ENCODE measurements at places on chromosomes 1 and 21.

- no peak for DNase-seq
Measured at GRCh38 chr1:187384504-187384903, 555.8 kb downstream of the PLA2G4A start.

DNA sequence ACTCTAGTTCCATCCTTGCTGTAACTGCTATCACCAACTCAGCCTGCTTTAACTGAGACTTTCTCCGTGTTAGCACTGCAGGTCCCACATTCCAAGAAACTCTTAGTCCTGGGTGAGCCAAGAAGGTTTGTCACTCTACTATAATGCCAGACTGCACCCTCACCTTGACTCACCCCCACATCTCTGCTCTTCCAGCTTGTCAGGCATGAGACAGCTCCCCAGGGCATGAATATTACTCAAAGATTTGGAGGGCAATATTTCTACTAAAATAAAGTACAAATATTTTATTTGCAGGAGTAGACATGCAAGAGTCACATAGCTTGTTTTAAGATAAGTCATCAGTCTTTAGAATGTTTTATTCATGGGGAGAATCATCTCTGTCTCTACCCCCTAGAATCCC, 110.2 kb downstream of the MATN1 start:
- DNase-seq, result no peak

GRCh38 chr1:34267326-34267725, 90.6 kb downstream of the C1orf94 start:
- no peak for DNase-seq

DNA sequence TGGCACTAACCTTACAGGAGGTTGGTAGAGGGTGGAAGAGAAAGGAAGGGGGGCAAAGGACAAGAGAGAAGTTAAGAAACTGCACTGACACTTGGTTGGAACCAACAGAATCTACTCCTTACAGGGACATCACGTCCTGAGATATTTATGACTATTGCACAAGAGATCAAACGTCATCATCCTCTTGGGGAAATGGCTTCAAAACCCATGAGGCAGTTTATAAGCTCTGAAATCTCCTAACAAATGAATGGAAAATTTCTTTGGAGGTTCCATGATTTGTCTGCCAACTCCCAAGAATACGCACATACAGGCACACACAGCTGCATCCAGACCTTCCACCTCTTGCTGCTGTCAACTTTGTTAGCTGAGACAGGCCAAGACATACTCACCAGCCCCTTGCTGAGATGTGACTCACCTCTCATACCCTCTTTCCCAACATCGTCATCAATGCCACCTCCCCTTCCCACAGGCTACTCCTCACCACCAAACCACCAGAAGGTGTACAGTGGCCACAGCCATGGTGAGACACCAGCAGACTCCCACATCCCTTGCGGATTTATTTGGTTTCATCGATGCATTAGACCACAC, 135.5 kb downstream of the SETD4 start:
- peak; percentile 69 for DNase-seq

GRCh38 chr1:40897513-40897912, 35.4 kb upstream of the CITED4 start:
- DNase-seq, result no peak

DNA sequence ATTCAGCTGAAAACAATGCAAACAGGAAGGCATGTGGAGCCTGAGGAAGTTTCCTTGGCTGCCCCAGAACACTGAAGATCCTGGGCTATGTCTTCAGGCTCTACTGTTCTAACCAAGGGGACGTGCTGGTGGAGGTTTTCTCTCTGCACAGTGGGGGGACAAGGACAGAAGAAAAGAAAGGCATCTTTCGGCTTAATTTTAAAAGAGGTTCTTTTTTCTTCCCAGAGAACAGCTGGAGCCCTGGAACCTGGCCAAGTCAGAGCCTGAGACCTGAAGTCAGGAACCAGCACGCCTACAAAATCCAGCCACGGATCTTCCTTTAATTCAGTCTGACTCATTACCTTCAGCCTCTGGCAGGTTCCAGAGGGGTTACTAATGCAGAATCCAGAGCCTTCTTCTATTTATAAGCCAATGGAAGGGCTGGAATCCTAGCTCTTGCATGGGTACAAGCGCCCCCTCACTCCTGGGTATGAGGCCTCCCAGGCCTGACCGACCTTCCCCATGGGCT, 19.8 kb downstream of the CTNNBIP1 start:
- no peak for DNase-seq

GRCh38 chr1:69836971-69837636, 269.4 kb downstream of the LRRC7 start:
- DNase-seq, result no peak

GRCh38 chr1:42420911-42421585, 34.8 kb downstream of the ZMYND12 start:
- DNase-seq, result peak; percentile 85

DNA sequence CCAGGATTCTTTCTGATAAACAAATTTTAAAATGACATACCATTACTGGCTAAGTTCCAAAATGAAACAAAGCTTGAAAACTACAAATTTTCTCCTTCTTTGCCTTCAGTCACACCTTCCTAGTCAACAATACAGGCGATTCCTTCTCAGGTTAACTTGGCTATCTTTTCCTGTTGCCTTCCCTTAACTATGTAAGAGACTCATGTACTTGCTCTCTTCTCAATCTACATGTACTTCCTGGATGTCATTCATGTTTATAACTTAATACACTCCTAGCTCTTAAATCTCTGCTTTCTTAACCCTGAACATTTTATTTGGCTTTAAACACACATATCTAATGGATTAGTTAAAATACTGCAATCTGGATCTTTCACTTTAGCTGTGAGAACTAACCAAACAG, 97.0 kb downstream of the COQ8A start:
- no peak for DNase-seq

GRCh38 chr1:218969006-218969405, 204.7 kb upstream of the LYPLAL1 start:
- DNase-seq, result no peak

GRCh38 chr1:68147534-68148171, 84.7 kb downstream of the WLS start:
- DNase-seq, result no peak

DNA sequence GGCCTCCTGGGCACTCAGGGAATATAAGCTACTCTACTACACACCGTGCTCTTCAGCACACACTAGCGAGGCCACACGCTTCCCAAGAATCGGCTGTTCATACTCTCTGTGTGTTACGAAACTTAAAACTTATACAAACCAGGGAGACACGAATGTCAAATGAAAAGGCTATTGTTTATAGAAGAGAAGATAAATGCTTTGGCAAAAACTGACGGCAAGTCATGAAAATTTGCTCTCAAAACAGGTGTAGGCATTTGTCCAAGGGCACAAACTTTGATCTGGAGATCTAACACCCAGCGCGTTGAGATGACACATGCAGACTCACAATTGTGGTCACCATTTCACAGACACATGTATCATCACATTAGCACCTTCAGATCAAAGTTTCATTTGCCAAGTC, 46.1 kb downstream of the USP48 start:
- no peak for DNase-seq

- DNase-seq, result no peak
Measured at GRCh38 chr1:88647749-88648415, 36.2 kb upstream of the PKN2 start.

- no peak for DNase-seq
Measured at GRCh38 chr1:53638360-53639035, 100.5 kb downstream of the GLIS1 start.

DNA sequence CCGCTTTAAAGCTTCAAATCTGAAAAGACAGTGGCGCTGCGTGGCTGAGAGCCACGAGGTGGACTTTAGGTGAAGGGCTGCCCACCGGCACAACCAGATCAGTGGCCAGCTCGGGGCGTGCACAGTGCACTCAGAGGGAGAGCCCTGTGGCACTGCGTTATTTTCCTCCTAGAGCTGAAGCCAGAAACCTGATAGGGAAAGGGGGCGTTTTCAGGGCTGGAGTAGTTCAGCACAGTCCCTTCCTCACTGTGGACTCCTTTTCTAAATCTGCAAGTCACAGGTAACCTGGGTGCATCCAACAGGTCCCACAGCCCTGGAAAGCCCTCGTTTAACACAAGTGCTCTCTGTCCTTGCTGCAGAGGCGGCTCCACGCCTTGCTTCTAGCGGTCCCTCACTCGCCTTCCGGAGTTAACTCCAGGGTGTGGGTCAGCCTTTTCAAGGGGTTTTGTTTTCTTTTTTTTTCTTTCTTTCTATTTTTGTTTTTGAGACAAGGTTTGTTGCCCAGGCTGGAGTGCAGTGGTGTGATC, 81.2 kb downstream of the GALNT2 start:
- no peak for DNase-seq

GRCh38 chr1:226046240-226046639, 16.3 kb upstream of the H3-3A start:
- peak; percentile 85 for DNase-seq

DNA sequence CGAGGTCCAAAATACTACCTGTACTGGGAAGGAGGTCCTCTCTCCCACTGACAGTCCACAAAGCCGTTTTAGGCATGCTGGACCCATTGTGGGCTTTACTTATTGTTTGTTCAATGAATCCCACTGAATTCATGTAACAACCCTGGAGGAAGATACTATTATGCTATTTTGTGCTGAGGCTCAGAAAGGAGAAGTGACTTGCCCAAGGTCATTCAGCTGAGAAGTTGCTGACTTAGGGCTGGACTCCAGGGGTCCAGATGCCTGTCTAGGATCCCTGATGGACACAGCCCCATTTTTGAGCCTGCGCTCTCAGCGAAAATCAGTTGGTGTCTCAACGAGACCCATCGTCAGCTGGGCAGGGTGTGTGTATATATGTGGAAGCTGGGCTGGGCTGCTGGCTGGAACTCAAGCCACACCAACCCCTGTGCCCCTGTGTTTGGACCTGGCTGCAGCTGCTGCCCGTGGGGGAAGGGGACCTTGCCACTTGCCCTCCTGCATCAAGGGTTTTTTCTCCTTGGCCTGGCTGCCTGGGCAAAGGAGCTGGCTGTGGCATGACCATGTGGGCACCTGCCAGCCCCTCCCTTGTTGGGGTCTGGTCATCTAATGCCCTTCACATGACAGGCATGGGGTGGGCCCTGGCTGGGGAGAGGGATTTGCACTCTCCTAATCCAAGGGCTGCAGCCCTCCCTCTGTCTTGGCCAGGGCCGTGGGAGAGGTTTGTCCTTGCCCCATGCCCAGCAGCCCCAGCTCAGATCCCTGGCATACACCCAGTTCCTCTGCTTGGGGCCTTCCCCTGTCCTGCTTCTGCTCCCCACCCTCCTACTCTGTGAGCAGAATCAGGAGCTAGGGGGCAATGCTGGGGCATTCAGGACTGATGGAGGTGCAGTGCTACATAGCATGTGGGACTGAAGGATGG, 15.0 kb downstream of the KCNQ4 start:
- no peak for DNase-seq

DNA sequence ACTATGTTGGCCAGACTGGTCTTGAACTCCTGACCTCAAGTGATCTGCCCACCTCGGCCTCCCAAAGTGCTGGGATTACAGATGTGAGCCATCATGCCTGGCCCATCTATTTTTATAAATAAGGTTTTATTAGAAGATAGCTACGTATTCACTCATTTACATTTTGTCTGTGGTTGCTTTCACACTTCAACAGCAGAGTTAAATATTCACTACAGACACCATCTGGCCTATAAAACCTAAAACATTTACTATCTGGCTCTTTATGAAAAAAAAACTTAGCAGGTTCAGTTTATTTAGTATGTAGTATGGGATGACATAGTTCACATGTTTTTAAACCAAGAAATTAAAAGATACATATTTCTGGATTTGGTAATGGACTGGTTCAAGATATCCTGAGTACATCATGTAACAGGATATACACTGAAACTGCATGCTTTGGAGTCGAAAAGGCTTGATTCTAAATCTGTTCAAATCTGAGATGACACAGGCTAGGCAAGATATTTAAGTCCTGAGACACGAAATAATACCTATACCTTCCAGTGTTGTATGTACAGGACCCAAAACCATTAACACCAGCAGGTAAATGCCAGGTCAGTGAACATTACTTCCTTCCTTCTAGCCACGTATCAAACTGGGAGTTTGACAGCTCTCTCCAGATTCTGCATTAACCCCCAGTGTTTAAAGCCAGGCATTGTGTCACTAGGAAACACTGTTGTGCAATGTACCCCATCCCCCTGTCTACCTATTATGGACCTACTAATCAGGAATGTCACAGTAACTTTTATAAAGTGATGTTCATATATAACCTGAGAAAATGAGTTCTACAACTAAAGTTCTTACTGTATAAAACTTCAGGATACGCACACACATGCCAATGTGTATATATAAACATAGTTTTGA, 54.3 kb upstream of the SDC3 start:
- DNase-seq, result no peak

DNA sequence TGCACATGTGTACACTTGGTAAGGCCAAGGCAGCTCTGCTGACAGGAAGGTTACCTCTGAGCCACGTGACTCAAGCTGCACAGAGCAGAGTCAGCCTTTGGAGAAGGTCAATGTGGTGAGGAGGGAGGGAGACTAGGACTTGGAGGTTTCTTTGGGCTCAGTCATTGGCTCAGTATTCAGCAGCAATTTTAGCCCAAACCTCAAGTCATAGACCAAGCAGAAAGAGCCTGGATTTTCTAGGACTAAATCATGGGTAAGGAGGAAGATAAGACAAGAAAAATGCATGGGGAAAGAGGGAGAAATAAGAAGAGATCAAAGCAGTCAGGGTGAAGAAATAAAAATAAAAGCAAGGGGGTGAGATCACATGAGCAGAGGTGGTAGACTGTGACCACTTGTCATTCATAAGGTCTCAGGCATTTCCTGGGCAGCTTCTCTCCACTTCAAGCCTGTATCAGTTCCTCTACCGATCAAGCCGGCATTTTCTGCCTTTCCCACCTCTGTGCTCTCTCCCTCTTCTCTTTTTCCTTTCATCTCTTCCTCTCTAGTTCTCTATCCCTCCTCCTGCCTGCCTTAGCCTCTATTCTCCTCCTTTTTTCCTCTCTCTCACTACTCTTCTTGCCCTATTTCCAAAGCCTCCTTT, 51.7 kb upstream of the DUSP10 start:
- DNase-seq, result no peak

DNA sequence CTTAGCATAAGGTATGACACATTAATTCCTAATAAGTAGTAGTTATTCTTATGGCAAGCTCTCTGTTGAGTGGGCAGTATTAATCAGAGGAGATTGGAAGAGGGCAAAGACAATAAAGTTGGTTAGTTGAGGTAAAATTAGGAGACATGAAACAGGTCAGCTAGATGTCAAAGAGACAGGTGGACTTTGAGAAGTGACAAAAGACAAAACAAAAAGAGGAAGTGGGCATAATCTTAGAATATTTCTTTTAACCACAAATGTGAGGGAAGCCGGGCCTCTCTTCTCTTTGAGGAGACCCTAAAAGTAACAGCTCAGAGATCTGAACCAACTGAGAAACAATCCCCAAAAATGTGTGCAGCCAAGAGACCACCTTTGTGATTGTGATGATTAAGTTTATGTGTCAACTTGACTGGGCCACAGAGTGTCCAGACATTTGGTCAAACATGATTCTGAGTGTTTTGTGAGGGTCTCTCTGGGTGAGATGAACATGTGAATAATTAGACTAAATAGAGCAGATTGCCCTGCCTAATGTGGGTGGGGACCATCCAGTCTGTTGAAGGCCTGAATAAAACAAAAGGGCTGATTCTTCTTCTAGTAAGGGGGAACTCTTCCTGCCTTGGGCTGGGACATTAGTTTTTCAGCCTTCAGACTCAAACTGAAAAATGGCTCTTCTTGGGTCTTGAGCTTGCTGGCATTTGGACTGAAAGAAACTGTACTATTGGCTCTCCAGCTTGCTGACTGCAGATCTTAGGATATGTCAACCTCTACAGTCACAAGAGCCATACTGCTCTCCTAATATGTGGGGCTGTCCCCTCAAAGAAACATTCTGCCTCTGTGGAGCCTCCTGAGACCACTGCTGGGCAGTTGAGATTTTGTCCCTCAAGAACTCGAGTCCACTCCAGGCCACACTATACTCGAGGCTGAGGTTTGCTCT, 40.0 kb downstream of the FCRL5 start:
- no peak for DNase-seq

- DNase-seq, result no peak
Measured at GRCh38 chr1:247500865-247501264, 35.4 kb downstream of the OR2C3 start.
